ENCODE measurements at places on chromosomes 1 and 21. TPM values are rescaled to one million over a fixed set of nuclear protein-coding genes. Genes with fewer than 3 reads are reported as not detected.

The WNT4 gene
- total RNA-seq = not detected

The AMY1A gene
- total RNA-seq = not detected

The HTR1D gene
- total RNA-seq = 9.1 TPM

The MAN1C1 gene
- total RNA-seq = not detected

The SLC2A5 gene
- total RNA-seq = not detected

The SPAG17 gene
- total RNA-seq = not detected

The TNFRSF18 gene
- not detected for total RNA-seq

The OR2T29 gene
- total RNA-seq = not detected

The MYBPH gene
- not detected for total RNA-seq

The RHEX gene
- total RNA-seq = not detected

DNA sequence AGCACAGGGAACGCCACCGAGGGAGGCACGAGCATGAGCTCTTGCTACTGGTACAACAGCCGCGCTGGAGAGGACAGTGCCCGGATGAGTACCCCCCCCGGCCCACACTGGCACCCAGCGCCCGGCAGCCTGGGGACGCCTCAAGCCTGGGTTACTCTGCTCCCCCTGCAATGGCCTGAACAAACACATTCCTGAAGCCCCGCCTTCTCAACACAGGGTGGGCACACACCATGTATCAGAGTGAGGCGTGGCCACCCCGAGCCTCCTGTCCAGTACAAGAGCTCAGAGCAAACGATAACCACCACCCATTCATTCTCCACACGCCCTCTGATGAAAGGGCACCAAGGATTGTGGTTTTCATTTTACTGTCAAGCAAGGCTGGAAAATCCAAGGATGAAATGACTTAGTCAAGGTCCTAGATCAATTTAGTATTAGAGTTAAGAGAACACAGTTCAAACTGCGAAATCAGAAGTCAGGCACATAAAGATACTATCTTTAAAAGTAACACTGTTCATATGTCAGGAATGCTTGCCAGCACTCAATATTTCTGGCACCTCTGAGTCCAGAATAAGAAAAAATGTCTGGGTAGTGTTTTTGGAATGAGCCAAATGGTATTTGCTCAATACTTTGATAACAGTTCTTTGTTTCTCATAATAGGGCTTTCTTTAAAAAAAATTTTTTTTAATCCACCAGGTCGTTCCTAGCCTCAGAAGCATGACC is 22.0 kb downstream of the UBE2G2 start:
- DNase-seq = no peak

- peak; percentile 58 for DNase-seq
Measured at GRCh38 chr1:56508523-56508983, 70.8 kb downstream of the PLPP3 start.

DNA sequence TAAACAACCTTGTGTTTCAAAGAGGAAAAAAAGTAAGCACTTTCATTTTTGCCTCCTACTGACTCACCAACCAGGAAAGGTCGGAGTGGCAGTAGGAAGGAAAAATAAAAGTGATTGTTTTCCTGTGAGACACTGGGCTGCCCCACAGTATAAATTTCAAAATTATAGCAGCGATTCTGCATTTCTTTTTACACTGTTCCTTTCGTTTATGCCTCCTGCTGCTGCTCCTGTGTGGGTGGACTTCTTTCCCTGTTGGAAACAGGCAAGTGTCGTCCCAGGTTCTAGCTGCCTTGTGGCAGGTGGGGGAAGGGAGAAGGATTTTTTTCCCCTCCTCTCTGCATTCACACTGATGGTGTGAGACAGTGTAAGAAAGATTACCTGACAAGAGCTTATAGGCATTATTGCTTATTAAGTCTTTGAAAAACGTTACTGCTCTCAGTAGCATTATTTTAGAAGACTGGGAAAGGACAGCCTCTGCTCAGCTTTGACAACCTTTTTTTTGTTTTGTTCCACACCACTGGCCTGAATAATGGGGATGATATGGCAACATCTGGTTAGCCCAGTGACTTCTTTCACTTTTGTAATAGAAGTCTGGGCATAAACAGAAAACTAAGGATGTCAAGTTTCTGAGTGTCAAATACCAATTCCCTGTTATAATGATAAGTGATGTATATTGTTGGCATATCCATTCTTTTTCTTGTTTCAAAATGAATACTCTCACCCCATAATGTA is 77.9 kb downstream of the NEK7 start:
- peak; percentile 65 for DNase-seq

GRCh38 chr1:154777781-154778180 is 92.3 kb downstream of the KCNN3 start:
- DNase-seq = peak; percentile 8

- DNase-seq = no peak
Measured at GRCh38 chr1:1437904-1438376, 2.5 kb downstream of the VWA1 start.

DNA sequence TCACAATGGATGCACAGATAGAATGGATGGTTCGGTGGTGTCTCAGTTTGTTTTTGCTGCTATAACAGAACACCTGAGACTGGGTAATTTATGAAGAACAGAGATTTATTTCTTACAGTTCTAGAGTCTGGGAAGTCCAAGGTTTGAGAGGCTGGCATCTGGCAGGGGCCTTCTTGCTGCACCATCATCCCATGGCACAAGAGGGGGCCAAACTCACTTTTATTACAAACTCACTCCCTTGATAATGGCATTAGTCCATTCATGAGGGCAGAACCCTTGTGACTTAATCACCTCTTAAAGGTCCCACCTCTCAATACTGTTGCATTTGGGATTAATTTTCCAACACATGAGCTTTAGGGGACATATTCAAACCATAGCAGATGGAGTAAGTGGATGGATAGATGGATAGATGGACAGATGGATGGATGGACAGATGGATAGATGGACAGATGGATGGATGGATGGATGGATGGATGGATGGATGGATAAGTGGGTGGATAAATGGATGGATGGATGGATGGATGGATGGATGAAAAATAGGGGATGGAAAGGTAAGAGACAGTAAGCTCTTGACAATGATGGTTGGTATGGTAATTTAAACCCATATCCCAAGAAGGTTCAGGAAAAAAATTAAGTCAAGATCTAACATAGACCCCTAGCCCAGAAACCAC is 16.5 kb downstream of the CAMK2N1 start:
- DNase-seq = no peak

DNA sequence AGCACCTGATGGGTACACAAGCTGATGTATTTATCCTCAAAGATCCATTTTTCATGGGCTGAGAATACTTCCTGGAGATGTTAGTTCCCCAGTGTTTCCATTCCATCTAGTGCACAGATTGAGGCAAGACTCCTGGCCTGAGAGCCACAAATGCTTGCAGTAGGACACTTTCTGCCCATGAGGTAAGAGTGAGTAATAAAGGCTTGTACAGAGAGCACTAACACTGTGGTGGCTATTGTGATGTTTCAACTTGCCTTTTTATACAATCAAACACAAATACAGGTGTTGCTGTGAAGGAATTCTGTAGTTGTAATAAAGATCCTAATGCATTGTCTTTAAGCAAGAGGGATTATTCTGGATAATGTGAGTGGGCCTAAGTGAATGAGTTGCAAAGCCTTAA is 186.1 kb upstream of the ADAMTS5 start:
- no peak for DNase-seq

DNA sequence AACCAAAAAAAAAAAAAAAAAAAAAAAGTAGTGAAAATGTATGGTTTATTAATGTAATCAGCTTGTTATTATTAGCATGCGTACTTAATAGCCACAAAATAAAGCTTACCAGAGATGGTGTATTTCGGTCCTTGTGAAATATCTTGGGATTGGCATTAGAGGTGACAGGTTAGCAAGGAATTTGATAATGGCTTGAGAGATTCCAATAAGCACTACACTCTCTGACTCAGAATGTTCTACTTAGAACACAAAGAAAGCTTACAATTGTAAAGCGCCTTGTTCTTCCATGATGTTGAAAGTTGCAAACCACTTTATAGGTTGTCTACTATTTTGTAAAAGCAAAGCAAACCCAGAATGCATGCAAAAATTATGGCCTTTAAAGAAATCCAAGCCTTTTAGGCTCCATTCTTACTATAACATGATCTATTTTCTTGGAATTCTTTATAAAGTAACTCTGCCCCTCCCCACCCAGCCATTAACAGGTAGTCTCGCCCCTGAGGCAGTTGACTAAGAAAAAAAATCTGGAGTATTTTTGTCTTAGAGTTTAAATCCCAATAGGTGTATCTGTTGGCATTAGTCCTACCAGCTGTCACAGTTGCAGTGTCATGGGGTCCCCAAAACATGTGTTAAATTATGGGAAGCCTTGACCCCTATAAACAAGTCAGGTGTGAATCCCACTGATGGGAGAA is 129.2 kb downstream of the DHRS3 start:
- DNase-seq = no peak

DNA sequence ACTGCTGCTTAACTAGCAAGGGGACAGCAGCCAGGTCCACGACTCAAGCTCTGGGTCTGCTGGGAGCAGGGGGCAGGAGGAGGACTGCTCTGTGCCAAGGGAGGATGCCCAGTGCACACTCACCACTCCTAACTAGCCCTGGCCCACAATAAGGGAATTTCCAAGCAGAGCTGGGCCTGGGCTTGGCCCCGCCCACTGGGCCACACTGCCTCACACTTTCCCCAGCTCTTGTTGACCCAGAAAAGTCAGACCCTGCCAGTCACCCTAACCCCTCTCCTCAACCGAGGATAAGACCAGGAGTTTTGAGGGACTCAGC is 18.7 kb downstream of the SLC9A1 start:
- DNase-seq = no peak

- no peak for DNase-seq
Measured at GRCh38 chr21:16194095-16194787, 464.5 kb downstream of the USP25 start.

- peak; percentile 16 for DNase-seq
Measured at GRCh38 chr21:44878053-44878982, 4.8 kb upstream of the PTTG1IP start.

DNA sequence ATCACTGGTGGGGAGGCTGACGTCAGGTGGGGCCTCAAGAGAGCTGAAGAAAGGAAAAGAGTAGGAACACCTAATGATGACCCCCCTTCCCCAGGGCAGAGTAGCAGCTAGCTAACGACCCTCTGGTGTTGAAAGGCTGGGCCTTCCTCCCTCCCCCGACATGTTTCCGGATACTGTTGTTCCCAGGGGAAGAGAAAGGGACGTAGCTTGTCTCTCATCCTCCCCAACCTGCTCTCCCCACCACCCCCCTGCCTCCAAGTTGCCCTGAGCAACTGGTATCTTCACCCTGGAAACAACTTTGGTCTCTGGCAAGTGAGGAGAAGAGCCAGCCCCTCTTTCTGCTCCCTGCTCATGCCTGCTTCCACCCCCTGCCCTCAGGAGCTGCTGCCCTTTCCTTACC is 2.4 kb downstream of the SEMA6C start:
- no peak for DNase-seq

GRCh38 chr1:230458509-230458908 is 32.4 kb upstream of the PGBD5 start:
- peak; percentile 59 for DNase-seq

DNA sequence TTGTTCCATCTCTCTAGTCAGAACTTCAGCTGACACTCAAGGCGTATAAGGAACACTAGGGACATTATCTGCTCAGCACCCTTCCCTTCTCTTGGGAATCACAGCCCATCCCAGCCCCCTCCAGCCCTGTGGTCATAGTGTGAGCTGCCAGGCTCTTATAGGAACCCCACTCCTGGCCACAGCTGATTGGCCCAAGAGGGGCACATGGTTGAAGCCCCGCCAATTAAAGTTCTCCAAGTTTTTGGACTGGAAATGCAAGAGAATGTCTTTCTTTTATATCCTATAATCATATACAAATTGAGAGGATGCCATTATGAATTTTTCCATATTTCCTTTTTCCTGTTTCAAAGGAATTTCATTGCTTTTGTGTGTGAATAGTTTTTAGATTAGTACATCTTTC is 40.7 kb downstream of the FOXO6 start:
- DNase-seq = no peak

- peak; percentile 3 for DNase-seq
Measured at GRCh38 chr1:90879281-90879680, 142.6 kb downstream of the ZNF644 start.

DNA sequence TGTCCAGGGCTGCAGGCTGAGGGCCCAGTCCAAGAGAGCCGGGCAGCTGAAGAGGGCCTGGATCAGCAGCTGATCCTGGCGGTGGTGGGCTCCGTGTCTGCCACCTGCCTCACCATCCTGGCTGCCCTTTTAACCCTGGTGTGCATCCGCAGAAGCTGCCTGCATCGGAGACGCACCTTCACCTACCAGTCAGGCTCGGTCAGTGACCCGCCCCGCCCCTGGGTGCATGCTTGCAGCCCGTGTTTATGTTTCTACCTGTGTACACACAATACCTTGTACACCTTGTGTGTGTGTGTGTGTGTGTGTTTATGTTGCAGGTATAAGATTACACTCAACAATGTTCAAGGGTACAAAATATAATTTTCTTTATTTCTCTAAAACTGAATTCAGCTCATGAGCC is 13.0 kb downstream of the TIE1 start:
- no peak for DNase-seq

- DNase-seq = no peak
Measured at GRCh38 chr21:46100020-46100419, 2.1 kb downstream of the COL6A2 start.

DNA sequence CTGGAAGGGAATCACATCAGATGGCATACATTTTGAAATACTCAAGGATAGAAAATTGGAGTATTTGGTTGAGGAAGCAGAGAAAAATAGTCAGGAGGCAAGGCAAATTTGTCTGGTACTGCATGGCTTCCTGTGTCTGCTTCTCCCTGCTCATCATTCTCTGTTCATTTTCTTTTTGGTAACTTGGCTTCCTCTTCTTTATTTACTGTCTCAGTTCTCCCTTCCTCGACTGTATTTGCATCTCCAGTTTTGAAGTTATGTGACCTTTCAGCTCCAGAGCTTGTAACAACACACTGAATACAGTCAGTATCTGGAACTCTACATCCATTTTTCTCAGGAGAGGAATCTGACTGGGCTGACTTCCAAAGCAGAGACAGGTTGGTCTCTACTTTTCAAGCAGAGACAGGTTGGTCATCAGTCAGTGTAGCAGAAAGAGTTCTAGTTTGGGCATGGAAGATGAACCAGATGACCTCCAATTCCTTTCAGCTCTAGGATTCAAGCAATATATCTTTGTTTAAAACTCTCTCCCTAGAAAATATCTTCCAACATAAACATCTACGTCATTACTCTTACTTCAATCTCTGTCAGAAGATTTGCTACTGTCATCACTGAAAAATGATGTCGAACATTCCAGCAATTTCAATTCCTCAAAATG is 571.2 kb downstream of the ADGRL2 start:
- no peak for DNase-seq

GRCh38 chr1:55146781-55147180 is 68.4 kb downstream of the USP24 start:
- DNase-seq = no peak

- DNase-seq = no peak
Measured at GRCh38 chr1:11787251-11787803, 18.4 kb downstream of the MTHFR start.
